ENCODE measurements at places on chromosomes 1 and 21. TPM values are rescaled to one million over a fixed set of nuclear protein-coding genes. Genes with fewer than 3 reads are reported as not detected.

DNA sequence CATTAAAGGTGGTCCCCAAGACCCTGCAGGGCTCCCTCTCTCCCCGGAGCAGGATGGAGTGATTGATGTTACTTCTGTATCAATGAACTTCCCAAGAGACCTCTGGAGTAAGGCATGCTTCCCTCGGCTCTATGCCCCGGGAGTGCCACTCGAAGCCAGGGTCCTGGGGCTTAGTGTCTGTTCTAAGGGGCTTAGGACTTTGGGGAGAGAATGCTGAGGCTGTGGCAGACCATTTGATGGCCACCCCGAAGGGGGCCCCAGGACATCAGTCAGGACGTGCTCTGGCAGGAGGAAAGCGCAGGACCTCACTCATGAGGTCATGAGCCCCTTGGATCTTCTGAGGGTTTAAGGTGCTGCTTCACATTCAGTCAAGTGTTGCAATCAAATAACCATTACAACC, 7.5 kb downstream of the KIAA1614 start:
- no peak overlapping the region for H3K27ac ChIP-seq
- no peak for DNase-seq
- no peaks in the 10 kb centered on the region for H3K36me3 ChIP-seq
- H3K4me3 ChIP-seq, result no peak overlapping the region
- H3K27me3 ChIP-seq, result no peaks in the 10 kb centered on the region
- H3K4me1 ChIP-seq, result peaks cover 23% of the 10 kb centered on the region

Gene LRRC8D
- 39.4 TPM for total RNA-seq

DNA sequence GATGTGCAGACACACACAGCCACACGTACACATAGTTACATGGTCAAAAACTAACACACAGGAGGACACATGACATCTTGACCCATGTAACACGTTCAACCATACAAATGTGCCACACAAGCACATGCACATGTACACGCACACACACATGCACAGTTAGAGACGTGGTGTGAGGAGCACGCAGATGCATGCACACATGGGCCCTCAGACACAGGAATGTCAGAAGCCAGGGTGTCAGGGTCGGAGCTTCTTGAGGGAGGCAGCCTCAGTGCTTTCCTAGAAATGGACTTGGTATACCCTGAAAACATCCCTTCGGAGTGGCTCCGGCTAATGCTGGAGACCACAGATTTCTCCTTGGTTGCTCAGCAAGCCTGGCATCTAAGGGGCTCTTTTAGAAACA, 114.3 kb downstream of the DMRTB1 start:
- peak; percentile 3 for DNase-seq
- H3K4me3 ChIP-seq, result no peak overlapping the region
- no peaks in the 10 kb centered on the region for H3K4me1 ChIP-seq

- peaks cover 54% of the 10 kb centered on the region for H3K4me1 ChIP-seq
- DNase-seq, result no peak
- H3K4me3 ChIP-seq, result peak overlapping the region; percentile 80
- no peaks in the 10 kb centered on the region for H3K27me3 ChIP-seq
- H3K27ac ChIP-seq, result no peak overlapping the region
These were observed 105.4 kb downstream of the SLC45A1 start for GRCh38 chr1:8423269-8423691.

- no peak overlapping the region for H3K4me3 ChIP-seq
- no peak overlapping the region for H3K27ac ChIP-seq
- no peaks in the 10 kb centered on the region for H3K36me3 ChIP-seq
- no peaks in the 10 kb centered on the region for H3K4me1 ChIP-seq
- DNase-seq, result no peak
These were observed 188.6 kb downstream of the HS2ST1 start for GRCh38 chr1:87103074-87103473.

Gene SUSD4
- total RNA-seq, result 31.4 TPM

Gene LAPTM5
- 0.14 TPM for total RNA-seq

- H3K4me3 ChIP-seq, result no peak overlapping the region
- H3K4me1 ChIP-seq, result peaks cover 28% of the 10 kb centered on the region
- no peak for DNase-seq
- H3K27me3 ChIP-seq, result no peaks in the 10 kb centered on the region
- no peaks in the 10 kb centered on the region for H3K36me3 ChIP-seq
- no peak overlapping the region for H3K27ac ChIP-seq
These were observed 3.9 kb downstream of the S100A9 start for GRCh38 chr1:153361480-153362109.

Gene PGBD2
- 6.7 TPM for total RNA-seq

Gene SYPL2
- total RNA-seq, result 0.32 TPM

Gene CSMD2
- total RNA-seq, result not detected

Gene SPRR2G
- not detected for total RNA-seq

Gene ZNF326
- 32.3 TPM for total RNA-seq

Gene TSPEAR
- total RNA-seq, result 0.32 TPM

DNA sequence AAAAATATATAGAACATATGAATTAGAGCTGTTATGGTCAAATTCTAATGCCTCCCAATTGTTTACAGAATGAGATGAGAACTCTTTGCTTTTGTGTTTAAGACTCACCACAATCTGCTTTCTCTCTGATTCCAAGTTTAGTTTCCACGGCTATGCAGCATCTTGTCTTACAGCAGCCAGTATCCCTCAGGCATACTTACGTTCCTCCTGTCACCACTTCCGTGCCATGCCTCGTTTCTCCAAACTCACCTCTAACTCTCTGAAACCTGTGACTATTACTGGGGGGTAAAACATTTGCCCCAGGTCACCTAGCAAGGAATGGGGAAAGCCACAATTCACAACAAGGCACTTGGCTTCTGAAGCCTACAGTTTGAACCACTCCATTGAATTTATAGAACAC, 192.8 kb upstream of the NRIP1 start:
- no peaks in the 10 kb centered on the region for H3K36me3 ChIP-seq
- H3K27ac ChIP-seq, result no peak overlapping the region
- H3K4me1 ChIP-seq, result no peaks in the 10 kb centered on the region
- H3K27me3 ChIP-seq, result no peaks in the 10 kb centered on the region
- DNase-seq, result no peak

DNA sequence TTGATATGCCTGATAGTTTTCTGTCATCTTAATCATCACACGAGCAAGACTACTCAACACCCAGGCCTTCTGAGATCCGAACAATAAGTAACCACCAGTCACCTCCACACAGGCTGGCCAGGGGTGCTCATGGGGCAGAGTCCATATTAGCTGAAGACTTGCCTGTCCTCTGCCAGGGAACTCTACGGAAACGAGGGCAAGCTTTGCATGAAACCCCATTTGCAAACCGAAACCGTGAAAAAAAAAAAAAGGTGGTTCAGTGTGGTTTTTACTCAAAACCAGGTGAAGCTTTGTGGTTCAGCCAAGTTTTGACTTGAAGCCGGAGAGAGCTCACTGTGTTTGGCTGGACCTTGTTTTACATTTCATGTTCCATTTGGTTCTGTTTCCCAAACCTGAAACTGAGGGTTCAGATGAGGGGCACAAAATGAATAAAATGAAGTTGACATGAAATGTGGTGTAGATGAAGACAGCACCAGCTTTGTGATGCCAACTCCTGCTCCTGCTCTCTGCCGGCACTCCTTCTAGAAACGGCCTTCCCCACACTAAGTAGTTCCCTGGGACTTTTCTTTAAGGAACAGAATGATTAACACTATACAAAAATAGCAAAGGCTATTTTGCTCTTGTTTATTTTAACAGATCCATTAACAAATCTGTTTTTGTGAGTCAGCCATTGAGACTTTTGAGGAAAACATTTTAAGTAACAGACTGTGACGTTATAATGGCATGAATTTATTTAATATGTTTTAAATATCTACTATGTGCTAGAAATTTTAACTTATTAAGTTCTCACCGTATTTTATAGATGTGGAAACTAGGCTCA, 74.7 kb downstream of the RUNX1 start:
- H3K36me3 ChIP-seq, result no peaks in the 10 kb centered on the region
- H3K4me3 ChIP-seq, result no peak overlapping the region
- H3K27ac ChIP-seq, result no peak overlapping the region
- DNase-seq, result no peak

DNA sequence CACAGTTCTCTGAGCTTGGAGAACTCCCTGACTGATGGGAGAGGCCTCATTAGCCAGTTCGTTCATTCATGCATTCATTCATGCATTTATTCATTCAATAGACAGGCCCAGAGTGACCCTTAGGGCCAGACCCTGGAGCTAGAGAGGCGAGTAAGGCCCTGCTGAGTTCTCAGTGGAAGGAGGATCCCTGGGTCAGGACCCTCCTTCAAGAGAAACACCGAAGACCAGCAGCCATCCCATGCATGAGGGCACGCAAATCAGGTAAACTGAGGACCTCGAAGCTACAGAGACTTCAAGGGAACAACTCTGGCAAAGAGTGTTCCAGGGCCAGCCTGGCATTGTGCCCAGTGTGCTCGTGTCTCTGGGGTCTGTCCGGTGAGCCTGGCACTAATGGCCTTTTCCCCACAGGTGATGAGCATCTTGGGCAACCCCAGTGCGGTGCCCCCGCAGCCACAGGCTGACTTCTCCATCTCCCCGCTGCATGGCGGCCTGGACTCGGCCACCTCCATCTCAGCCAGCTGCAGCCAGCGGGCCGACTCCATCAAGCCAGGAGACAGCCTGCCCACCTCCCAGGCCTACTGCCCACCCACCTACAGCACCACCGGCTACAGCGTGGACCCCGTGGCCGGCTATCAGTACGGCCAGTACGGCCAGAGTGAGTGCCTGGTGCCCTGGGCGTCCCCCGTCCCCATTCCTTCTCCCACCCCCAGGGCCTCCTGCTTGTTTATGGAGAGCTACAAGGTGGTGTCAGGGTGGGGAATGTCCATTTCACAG, 104.8 kb downstream of the PAX7 start:
- H3K4me3 ChIP-seq, result no peak overlapping the region
- no peak overlapping the region for H3K27ac ChIP-seq
- H3K27me3 ChIP-seq, result no peaks in the 10 kb centered on the region
